ENCODE measurements at places on chromosomes 1 and 21.

GRCh38 chr1:153647346-153647714, 11.2 kb upstream of the SNAPIN start:
- no peak for DNase-seq

DNA sequence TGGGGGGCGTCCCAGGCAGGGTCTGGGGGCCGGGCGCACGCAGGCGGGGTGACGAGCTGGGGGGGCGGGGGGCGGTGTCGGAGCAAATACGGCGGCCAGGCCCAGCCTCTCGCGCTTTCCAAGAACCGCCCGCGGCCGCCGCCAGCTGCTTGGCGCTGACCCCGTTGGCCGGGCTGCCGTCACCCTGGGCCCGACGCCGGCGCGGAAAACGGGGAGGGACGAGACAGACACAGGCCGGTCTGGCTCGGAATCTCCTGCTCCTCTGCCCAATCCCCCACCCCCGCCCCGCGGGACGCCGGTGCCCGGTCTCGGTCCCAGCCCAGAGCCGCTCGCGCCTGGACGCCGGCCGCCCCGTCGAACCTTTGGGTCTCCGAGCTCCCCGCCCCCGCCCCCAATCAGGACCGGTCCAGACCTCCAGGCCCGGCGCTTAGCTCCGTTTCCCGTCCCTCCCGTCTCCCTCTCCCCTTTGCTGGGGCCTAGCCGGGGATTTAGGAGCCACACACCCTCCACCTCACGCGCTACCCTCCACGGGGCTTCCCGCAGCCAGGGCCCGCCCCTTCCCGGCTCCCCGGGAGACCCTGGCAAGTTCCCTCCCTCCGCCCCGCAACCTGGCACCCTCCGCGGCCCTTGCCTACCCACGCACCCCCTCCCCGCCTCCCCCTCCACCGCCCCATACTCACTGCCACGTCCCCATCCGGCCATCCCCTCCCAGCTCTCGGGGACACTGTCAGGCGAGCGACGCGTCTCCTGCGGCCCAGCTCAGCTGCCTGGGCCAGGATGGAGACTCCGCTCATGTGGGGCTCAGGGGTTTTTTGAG, 800 bp upstream of the MMP23B start:
- DNase-seq: no peak

DNA sequence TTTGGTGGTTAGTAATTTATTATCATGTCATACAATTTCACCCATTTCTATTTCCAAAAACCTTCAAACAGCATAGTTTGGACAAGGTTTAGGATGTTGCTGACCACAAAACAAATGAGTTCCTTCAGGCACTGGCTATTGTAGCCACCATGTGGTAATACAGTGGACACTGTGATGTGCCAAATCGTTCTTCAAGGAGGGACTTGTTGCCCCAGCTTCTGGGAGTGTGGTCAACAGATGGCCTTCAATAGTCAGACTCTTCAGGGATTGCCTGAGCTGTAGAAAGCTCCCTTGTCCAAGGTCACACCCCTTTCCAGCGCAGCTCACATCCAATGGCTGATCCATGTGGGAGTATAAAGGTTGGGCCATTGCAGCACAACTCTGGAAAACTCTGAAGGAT, 2.6 kb downstream of the PDE4B start:
- no peak for DNase-seq

DNA sequence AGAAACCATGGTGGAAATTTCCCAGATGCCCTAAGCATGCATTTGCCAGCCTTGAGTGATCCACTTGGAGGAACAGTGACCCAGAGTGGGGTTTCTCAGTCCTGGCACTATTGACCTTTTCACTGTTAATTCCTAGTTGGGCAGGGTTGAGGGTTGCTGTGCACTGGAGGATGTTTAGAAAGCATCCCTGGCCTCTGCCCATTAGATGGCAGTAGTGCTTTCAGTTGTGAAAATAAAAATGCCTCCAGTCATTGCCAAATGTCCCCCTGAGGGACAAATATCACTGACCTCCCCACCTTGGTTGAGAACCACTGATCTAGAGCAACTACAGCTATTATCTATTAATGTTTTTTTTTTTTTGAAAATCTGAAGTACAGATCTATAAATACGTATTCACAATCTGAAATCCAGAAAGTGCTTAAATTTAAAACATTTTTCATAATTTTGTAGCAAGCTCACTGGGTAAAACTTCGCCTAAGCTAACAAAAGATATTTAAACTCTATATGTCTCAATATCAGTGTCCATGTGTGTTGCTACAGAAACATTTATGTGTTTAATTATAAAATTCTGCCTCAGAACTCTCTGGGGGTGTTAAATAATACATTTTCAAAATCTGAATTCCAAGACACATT, 27.3 kb downstream of the F3 start:
- peak; percentile 58 for DNase-seq

- DNase-seq: no peak
Measured at GRCh38 chr21:42340187-42341050, 10.4 kb downstream of the TFF2 start.

DNA sequence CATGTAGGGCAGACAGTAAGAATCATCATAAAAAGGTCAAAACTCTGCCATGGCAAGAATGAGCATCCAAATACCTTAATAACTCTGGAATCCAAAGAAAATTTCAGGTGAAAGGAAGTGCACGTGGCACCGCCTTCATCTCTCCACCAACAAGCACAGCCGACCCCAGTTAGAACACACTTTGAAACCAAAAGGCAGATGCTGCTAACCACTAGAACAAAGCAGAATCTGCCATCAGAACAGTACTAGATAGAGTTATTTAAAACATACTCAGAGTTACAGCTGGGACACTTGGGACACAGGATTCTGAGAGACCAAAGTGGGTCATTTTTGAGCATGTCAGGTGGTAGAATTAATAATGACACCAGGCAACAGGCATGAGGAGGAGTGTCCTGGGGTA, 106.7 kb upstream of the SOD1 start:
- no peak for DNase-seq

- DNase-seq: no peak
Measured at GRCh38 chr1:96746440-96747420, 25.1 kb downstream of the PTBP2 start.

DNA sequence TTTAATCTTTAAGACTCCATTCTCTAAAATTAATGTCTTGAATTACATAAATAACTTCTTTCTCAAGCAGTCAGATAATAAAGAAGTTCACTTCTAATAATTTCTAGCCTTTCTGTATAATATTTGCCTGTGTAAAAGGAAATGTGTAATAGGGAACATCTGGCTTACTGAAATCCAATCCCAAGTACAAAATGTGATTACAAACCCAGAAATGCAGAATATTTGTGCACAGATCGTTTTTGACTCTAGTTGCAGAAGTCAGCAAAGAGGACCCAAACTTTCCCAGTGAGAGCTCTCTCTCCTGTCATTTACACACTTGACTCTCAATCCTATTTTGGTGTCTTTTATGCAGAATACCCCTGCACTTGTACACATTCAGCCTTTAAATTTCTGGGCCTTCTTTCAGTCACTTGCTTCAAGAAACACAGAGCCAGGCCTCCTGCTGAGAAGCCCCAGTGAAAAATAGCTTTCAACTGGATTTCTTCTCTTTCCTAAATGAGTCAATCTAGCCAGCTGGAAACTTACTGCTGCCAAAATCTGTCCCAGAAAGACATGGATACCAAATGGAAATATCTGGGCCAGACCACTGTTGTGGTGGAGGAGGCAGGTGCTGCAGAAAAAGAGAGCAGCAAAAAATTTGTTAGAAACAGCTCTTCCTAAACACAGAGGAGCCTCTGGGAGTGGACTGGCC, 68.5 kb upstream of the ADAM30 start:
- no peak for DNase-seq

GRCh38 chr1:116572099-116572498, 1.3 kb upstream of the CD58 start:
- no peak for DNase-seq

- no peak for DNase-seq
Measured at GRCh38 chr1:162386292-162387225, 5.0 kb downstream of the C1orf226 start.

DNA sequence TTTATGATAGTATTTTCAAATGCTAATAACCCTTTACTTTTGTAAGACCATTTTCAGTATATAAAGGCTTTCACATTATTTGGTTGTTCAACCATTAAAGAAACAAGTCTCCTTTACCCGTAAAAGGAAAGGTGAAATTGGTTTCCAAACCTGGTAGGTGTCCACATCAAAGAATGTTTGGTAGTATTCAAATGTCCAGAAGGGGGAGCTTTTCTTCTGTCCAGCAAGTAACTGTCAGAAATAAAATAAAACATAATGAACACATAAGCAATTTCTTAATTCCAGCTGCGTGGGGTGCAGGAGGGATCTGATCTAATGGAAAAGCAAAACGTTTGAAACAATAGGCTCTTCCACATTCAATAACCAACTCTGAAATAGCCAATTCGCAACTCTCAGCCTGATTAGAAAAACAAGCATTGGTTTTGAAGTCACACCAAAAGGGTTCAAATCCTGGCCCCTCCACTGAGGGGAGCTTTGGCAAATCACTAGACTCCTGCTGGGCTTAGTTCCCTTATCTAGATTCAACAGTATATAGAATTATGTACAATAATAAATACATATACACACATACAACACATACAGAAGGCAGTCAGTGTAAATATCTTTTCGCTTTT, 11.0 kb downstream of the YIPF1 start:
- DNase-seq: peak; percentile 51

- no peak for DNase-seq
Measured at GRCh38 chr1:228104526-228105269, 1.6 kb upstream of the C1orf35 start.

DNA sequence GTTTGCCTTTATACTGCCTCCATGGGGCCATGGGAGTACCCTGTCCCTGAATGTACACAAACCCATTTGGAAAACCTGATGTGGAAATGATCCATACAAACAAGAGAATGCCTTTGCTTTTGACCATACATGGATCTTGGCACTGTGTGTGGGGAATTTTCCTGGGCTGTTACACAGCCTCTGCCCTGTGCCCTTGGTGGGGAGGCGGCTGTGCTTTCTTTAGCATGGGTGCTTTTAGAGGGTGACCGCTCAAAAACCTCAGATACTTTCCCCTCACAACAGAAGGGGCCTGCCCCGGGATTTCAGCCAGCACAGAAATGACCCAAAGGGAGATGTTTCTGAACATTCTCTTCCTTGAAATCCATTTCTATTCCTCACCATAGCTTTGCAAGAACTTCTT, 194.8 kb downstream of the LMO4 start:
- no peak for DNase-seq

GRCh38 chr1:231553320-231553719, 24.9 kb downstream of the TSNAX start:
- no peak for DNase-seq

DNA sequence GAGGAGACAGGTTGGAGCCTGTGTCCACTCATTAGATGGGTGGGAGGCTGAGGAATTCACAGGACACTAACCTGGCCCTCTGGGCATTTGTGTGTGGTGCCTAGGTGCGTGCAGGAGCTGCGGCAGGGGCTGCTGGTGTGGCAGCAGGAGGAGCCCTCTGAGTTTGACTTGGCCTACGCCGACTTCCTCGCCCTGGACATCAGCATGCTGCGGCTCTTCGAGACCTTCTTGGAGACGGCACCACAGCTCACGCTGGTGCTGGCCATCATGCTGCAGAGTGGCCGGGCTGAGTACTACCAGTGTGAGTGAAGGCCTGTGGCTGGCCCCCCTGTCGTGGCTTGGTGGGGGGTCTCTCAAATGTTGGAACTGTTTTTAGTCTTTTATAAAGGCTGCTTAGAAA, 3.6 kb downstream of the XKR8 start:
- DNase-seq: no peak

Measured in Kasumi-1 (cell line).